ENCODE measurements at places on chromosomes 5 and 9.

- DNase-seq: peak; percentile 26
These were observed 563 bp downstream of the SNAPC4 start for GRCh38 chr9:136399176-136400037.

DNA sequence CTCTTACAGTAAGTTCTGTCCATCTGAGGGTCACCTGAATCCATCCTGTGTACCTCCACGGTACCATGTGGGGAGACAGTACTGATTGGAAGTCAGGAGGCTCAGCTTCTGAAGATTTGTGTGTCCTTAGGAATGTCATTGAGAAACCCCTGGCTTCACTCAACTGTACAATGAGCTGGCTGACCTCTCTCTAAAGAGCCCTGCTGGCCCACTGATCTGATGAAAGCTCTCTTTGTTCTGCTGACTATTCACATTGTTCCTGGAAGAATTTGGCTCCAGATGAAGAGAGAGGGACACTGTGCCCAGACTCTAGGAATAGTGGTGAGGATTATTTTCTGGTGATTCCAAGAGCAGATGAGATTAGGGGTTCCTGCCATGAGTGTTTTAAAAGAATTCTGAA, 141.2 kb downstream of the LURAP1L start:
- DNase-seq: no peak

DNA sequence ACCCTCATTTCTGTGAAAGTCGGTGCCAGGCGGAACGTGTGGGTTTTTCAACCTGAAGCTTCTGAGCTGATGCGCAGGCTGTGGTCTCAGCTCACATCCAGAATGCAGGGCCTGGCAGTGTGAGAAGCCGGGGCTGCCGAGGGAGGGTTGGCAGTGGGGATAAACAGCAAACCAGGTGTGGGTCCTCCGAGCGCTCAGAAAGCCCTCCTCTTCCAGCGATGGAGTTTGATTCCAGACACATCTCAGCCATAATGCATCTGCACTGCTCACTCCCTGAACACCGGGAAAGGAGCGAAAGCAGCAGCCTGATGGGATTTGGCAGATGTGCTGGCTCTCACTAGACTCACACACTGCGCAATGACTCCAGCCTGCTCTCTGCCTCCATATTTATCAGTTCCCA, 280.1 kb downstream of the HSPA4 start:
- DNase-seq: no peak

DNA sequence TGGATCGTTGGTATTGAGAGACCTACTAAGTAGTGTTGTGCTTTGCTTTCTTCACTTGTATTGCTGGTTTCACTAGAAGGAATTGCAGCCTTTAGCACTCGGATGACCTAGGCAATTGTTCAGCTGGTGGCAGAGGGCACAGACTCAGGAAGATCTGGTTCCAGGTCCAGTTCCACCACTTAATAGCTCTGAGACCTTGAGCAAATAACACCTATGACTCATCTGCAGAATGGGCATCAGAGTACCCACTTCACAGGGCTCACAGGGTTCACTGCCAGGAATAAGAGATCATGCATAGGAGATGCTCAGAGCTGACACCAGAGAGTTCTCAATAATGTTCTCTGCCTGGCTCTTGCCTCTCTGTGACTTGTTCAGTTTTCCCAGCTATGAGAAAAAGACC, 133.6 kb downstream of the SIL1 start:
- DNase-seq: no peak

DNA sequence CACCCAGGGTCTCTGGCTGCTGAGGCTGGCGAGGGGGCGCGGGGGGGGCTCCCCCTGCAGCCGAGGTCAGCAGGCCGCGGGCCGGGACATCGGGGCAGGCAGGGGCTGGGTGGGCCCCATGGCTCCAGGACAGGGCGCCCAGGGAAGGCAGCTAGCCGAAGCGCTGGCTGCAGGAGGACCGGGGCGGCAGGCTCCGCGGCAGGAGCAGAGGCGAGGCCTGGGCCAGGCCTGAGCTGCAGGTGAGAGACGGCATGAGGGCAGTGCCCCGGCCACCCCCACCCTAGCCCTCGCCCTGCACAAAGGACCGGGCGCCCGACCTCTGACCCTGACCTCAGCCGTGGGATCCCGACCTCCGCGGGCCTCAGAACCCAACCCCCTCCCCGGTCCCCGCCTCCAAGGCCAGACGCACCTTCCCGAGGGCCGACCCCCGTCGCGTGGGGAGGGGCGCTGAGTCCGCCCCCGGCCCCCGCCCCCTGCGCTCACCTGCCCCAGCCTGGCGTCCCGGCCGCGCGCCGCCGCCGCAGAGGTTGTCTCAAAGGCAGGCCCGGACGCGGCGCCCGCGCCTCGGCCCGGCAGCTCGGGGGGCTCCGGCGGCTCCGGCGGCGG, 431 bp downstream of the RNF208 start:
- no peak for DNase-seq

- no peak for DNase-seq
These were observed 1.1 kb downstream of the LHX2 start for GRCh38 chr9:124012368-124013301.

Measured in CD4-positive, alpha-beta T cell treated with Interleukin-15 for 4 hours (primary cell).